ENCODE measurements at places on chromosomes 1 and 21.

GRCh38 chr1:6420454-6421042 lies 829 bp upstream of the HES2 start:
- no peak for DNase-seq

- DNase-seq = no peak
Observed at GRCh38 chr1:172647110-172647564, 11.8 kb upstream of the FASLG start.

DNA sequence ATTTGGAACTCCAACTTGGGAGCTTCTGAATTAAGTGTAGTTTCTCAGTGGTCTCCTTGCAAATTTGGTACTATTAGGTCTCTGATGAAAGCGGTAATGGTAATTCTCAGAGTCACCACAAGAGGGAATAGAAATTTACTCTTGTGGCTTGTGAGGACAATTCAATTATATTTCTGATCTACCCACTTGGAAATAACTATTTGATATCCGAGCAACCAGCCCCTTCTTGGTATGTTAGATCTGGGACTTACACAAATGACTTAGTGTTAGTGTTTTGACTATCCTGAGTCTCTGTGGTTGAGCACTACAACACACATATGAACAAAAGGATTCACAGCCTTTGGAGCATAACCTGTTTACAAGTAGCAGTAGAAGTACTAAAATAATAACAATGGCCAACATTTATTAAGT lies 68.1 kb downstream of the RPS6KA1 start:
- peak; percentile 48 for DNase-seq

DNA sequence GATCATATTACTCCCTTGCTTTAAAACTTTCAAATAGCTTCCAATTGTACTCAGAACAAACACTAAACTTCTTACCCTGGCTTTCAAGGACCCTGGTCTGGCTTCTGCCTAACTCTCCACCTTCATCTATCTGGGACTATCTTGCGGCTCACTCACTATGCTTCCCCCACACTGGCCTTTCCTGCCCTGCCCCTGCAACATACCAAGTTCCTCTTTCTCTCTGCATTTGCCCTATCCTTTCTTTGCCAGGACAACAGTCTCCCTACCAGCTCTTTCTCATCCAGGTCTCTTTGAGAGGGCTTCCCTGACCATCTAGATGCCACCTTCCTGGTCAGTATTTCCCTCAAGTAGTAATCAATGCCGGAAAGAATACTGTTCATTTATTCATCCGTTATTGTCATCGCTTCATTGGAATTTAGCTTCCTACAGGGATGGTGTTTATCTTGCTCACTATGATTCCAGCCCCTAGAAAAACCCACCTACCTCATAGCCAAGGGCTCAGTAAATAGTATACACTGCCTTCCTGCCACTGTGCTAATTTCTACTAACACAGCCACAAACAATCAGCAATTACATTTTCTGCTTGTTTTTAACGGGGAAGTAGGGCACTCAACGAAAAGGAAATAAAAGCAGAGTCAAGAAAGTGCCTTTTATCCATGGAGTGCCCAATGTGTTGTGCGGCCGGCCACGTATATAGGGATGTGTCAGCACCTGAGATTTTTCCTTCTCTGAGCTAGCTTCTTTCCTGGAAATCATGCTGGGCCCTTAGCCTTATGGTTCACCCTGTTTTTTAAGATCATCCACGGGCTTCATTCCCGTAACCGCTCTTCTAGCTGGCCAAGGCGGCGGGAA lies 521 bp upstream of the CDC7 start:
- DNase-seq = no peak

DNA sequence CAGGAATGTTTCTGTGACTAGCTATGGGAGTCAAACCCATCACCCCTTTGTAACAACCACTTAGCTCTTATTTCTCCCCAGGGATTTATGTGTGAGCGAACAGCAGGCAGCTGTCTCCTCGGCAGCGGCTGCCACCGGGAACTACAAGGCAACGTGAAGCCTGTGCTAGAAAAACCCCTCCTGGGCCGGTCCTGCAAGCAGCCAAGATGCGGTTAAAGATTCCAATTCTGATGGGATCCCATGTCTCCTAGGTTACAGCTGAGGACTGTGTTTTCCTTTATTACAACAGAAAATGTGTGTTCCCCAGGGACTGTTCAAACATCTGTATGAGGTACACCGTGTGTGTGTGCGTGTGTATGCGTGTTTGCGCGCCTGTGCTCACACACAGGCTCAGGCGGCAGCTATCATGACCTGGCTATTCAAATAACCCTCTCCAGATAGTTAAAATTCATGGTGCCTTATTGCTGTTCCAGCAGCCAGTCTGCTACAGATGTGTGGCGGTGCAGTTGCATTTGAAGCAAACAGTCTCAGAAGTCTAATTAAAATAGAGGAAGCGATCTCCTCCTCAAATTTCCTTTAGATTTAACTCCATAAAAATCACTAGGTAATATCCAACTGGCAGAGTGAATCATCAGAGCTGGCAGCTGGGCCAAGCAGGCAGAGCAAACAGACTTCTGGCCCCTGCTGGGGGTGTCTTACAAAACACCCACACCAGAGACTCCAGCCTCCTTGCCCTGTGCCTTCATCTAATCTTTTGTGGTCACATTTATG lies 68.0 kb downstream of the LMX1A start:
- no peak for DNase-seq

- peak; percentile 39 for DNase-seq
Observed at GRCh38 chr1:46026531-46026930, 105.9 kb downstream of the PIK3R3 start.

DNA sequence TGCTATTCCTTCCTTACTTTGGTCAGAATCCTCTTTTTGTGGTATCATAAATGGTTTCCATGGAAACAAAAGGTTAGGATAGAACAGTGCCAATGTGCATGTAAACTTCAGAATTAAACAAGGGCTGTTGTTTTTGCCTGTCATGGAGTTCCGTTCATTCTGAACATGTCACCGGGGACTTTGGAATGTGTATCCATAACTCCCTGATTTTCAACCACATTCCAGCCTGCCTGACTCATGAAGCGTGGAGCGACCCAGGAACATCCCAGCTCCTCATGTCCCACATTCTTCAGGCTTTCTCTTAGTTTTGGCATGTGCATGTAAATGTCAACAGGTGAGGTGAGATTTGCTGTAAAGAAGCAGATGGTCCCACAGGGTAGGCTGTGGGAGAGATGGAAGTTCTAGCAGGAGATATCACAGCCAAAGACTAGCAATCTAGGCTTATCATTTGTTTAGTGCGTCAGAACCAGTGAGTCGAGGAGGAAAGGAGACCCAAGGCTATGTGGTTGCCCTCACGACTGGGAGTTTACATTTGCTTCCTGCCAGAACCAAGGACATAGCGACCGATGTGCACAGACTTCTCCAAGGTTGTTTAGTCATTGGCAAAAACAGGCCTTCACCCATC lies 23.0 kb upstream of the DNAJC11 start:
- no peak for DNase-seq

GRCh38 chr1:53608071-53608470 lies 130.9 kb downstream of the GLIS1 start:
- no peak for DNase-seq

- no peak for DNase-seq
Observed at GRCh38 chr1:181969902-181970301, 91.6 kb downstream of the ZNF648 start.

- no peak for DNase-seq
Observed at GRCh38 chr1:202952818-202953217, 5.3 kb downstream of the ADIPOR1 start.

- DNase-seq = no peak
Observed at GRCh38 chr1:55276671-55277376, 61.7 kb upstream of the USP24 start.

- DNase-seq = no peak
Observed at GRCh38 chr1:217067642-217068041, 344.4 kb upstream of the ESRRG start.

GRCh38 chr1:155729031-155729898 lies 40.4 kb downstream of the DAP3 start:
- no peak for DNase-seq

DNA sequence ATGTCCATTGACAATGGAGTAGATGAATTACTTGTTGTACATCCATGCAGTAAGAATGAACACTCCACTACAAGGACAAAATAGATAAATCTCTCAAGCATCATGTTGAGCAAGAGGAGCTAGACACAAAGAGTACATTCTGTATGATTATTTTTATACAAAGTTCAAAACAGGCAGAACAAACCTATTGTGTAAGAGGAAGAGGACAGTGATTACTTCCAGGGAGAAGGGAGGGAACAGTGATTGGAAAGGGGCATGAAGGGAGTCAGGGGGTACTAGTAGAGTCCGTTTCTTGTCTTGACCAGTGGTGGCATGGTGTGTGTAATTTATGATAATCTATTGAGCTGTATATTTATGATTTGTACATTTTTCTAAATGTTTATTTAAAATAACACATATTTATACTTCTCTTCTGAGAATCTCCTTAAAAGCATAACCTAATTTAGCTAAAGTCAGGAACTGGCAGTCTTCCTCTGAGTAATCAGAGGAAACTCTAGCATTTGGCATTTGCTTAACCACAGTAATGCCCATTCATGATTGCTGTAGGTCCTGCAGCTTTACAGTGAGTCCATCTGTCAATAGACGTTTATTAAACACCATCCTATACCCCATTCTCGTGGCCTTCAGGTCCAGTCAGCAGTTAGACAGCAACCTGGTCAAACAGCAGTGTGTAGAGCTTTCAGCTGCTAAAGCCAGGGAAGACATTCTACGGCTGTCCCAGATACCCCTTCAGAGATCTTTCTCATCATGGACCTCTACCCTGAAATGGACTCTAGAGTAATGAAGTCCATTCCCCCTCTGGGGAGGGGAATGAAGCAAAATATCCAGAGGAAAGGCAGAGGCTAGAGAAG lies 114.1 kb upstream of the GALNT2 start:
- DNase-seq = no peak

GRCh38 chr1:230957580-230957989 lies 21.1 kb downstream of the TTC13 start:
- DNase-seq = no peak

DNA sequence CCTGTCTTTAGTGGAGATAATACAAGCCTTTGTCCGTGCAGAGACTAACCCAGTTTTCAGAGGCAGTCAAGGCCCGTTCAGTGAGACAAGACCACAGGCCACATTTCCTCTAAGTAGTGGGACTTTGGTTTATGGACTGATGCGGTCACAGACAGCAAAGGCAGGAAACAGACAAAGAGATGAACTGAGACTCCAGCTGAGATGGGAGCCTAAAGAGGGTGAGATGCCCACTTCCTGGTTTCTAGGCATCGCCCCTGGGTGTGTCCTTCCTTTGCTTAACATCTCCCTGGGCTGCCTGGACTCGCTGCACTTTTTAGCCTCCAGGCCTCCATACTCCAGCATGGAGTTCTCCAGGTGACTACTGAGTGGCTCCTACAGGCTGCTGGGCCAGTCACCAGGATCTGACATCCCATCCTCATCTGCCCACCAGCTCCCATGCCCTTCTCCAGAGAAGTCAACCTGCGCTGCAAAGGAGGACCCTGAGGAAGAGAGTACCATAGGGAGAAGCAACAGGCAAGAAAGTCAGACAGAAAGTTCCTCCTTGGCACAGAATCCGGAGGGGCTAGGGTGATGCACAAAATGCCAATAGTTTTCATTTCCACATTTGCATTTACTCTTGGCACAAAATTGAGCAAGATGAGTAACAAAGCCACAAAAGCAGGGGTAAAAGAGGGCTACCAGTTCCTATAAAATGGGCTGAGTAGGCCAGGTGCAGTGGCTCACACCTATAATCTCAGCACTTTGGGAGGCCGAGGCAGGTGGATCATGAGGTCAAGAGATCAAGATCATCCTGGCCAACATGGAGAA lies 15.1 kb downstream of the THEMIS2 start:
- no peak for DNase-seq

DNA sequence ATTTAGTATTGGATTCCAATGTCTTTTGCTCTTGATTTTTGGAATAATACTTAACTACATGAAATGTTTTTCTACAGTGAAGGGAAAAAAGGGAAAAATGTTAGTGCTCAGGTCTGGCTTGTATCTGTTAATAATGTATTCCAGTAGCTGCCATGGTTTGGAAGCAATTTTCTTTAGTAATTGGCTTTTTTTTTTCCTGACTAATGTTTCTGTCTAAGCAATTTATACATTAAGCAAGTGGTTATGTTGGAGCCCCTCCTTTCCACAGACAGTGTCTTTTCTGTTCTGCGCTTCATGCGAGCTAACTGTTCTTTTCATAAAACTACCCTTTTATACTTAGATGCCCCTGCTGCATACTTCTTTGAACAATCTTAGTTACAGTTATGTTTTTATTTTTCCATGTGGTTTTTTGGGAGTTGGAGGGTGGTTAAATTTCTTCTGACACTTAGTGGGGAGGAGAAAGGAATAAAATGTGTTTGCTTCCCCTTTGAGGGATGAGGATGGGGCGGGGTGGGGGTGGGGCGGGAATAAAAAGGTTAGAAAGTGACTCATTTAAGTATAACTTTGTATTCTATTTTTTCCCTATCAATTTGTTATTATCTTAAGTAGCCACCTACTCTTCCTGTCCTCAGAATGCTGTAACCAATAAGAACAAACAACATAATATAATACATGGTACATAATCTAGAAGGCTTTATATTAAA lies 83.1 kb downstream of the CLIC4 start:
- no peak for DNase-seq

DNA sequence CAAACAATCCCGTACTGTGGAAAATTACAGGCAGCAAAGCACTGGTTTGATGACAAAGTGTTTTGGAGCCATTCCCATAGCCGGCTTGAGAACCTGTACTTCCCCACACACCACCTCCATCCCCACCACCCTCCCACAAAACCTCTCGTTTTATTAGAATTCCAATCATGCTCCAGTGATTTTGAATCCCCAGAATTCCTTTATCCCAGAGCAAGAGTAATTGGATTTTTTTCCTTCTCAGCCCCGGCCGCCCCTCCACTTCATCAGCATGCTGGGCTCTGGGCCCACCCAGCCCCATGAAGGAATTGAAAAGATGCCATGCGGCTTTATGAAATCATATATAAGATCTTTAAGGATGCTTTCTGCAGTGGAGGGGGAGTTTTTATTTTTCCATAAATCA lies 136.6 kb downstream of the OMA1 start:
- no peak for DNase-seq

- DNase-seq = peak; percentile 68
Observed at GRCh38 chr1:88302843-88303486, 381.1 kb upstream of the PKN2 start.

GRCh38 chr1:168629466-168629865 lies 53.1 kb downstream of the XCL1 start:
- DNase-seq = no peak

All from left lung (tissue), 14 donors.